ENCODE measurements at places on chromosomes 7 and 10.

- DNase-seq: no peak
Measured at GRCh38 chr7:39285256-39285655, 280.9 kb upstream of the YAE1 start.

DNA sequence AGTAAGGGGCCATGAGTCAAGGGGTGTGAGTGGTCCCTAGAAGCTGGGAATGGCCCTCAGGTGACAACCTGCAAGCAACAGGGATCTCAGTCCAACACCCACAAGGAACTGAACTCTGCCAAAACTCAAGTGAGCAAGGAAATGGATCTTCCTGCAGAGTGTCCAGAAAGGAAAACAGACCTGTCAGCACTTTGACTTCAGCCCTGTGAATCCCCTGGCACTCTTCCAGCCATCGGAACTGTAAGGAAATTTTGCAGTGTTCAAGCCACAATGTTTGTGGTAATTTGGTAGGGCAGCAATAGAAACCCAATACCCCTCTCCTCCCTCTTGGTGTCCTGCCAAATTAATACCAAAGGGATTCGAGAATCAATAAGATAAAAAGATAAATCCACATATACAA is 6.9 kb downstream of the LYZL1 start:
- DNase-seq: no peak

GRCh38 chr7:95737828-95738505 is 34.4 kb upstream of the DYNC1I1 start:
- DNase-seq: no peak

DNA sequence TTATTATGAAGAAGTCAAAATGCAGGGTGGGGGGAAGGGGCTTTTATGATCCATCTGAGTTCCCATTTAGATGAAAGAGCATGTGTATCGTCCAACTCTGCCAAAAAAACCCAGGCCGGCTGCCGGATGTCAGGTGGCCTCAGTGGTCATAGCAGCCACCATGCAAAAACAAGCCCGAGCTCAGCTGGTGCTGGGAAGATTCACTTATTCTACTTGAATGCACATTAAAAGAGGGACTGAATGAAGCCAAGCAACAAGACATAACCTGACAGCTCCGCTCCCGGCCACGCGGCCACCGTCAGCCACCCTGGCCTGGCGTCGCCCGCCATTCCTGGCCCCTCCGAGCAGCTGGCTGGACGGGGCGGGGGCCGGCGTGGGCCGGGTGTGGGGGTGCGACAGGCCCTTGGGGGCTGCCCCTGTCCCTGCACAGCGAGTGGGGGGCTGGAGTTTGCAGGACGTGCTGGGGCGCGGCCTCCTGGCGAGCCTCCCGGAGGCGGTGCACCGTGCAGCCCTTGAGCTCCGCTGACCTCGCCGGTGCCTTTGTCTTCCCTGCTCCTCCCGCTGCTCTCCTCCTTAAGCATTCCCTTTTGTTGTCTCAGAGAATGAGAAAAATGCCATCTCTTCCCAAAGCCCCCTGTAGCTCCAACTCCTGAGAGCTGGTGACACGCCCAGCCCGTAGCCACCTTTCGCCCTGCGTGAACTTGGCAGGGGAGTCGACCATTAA is 67.8 kb downstream of the EBF3 start:
- no peak for DNase-seq

All from stimulated activated CD4-positive, alpha-beta T cell treated with anti-CD3 and anti-CD28 coated beads, Interleukin-1b, Interleukin-23, amount 100 ng/mL, for 1 hour (primary cell).